ENCODE measurements at places on chromosomes 1 and 21.
A peak's percentile ranks its signal among the peaks of the same experiment; 100 is the strongest.

DNA sequence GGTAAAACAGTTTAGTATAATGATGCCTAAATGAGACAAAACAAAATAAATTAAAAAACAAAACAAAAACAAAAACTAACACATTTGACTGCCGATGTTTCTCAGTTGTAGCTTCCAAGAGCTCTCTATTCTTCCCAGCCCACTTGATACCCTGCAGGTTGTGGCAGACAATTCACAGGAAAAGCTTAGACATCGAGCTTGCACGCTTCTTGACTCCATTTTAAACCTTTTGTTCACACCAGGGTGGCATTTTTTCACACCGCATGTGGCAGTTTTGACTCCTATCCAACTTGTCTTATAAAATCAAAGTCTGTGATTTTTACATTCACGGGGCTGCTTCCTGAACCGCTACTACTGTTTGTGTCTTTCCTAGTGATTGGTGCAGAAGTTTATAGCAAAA, 575.9 kb downstream of the USP25 start:
- DNase-seq = no peak

DNA sequence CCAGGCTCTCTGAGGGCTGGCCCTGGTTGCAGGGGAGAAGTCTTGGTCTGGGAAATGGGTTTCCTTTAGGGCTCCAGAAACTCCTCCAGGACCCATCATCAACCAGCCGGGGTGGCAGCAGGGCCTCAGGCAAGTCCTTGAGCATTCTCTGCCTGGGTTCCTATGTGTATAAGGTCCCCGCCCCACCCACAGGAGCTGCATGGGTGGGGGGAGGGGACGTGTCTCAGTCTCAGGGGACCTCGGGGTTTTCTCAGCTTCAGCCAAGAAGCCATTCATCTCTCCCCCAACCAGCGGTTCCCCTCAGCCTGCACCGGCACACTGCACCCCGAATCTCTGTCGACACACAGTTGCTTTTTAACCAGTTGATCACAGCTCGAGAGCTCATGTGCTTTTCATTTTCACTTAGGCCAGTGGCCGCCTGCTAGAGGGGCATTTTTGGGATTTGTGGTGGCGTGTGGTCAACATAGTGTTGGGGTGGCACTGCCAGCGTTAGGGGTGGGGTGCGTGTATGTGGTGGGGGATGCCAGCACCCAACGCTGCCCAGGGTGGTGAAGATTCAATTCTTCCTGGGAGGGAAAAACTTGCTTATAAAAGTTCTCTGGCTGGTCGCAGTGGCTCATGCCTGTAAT, 6.5 kb downstream of the RUNX3 start:
- no peak for DNase-seq

GRCh38 chr1:151760597-151761385, 2.5 kb downstream of the MRPL9 start:
- DNase-seq = no peak

- peak; percentile 50 for DNase-seq
Measured at GRCh38 chr1:183841950-183842794, 37.3 kb downstream of the RGL1 start.

DNA sequence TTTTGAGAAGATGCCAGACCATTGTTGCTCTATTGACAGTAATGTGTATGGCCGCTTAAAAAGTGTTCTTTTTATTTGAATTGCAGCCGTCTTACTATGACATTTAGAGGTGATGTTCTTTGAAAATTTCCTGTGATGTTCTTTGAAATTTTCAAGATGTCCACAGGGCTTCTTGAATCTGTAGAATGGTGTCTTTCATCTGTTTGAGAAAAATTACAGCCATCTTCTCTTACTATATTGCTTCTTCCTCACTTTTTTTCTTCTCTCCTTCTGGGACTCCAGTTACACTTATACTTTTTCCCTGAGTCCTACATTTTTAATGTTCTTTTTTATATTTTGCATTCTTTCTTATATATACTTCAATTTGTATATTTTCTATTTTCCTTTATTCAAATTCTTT, 57.4 kb downstream of the DIP2A start:
- no peak for DNase-seq

DNA sequence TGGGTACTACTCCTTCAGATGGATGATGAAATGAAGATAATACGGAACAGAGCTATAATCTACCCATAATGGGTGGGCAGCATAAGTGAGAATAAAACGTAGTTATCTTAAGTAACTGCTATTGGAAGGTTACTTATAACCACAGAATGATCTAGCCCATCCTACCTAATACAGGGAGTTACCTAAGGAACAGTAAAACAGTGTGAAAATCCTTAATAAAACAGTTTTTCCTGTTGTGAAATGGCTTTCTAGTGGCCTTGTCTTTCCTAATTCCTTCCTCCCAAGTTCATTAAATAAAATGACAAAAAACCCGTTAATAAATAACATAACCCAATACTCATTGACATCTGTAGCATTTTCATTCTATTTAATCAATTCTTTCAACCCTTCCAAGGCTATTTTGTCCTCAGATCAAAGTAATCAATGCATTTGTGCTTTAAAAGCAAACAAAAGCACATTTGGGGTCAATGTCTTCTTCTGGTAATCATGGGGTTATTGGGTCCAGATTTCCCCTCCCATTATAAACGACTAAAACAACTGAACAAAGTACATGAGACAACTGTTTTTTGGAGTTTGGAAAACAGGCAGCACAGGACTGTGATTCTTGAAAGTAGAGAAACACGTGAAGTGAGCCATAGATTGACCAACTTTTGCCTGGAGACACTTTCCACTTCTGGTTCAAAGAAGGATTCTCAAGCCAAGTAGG, 42.0 kb downstream of the PAPPA2 start:
- DNase-seq = no peak

DNA sequence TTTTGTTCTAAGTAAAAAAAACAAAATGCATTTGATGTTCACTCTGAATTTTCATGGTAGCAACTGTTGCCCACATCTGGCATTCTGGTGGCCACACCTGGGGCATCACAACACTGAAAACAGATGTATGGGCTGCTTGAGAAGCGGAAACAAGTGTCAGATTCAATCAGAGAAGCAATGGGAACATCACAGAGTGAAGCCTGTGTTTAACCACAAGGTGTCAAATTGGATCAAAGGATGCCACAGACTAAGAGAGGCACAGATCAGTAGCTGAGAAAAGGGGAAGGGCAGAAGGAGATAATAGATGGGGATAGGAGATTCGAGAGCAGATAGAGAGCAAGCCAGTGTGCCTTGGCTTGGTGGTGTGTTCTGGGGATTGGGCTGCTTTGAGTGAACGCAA, 49.8 kb upstream of the MTF2 start:
- DNase-seq = no peak
